ENCODE measurements at places on chromosomes 5 and 9.

DNA sequence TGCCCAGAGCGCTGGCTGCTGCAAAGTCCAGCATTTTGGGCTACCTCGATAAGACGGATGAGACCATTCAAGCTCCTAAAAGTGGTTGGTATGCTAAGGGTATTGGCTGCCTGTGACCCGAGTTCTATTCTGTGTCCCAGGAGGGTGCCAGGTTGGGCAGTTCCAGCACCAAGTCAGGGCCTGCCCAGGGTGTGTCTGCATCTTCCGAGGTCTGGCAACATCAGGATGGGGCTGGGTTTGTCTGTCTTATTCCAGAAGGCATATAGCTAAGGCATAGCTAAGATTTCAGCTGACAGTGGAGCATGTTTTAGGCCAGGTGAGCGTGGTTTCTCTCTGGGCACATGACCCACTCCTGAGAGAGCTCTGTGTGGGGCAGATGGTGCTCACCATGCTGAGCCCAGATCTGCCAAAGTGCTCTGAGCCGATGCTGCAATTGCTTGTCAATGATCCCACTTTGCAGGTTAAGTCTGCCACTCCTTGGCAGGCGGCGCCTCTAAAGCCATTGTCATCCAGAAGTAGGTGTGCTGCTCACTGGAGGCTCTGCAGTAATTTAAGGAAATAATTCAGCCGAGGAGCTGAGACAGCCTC, 7.8 kb downstream of the SLC9A3 start:
- H3K27ac ChIP-seq: no peak overlapping the region
- H3K4me1 ChIP-seq: no peaks in the 10 kb centered on the region
- peaks cover 24% of the 10 kb centered on the region for H3K27me3 ChIP-seq

GRCh38 chr5:60161340-60161934, 267.9 kb upstream of the PDE4D start:
- H3K4me3 ChIP-seq: no peak overlapping the region
- H3K27me3 ChIP-seq: no peaks in the 10 kb centered on the region
- no peak for DNase-seq
- H3K36me3 ChIP-seq: no peaks in the 10 kb centered on the region
- H3K4me1 ChIP-seq: no peaks in the 10 kb centered on the region

- peaks cover 12% of the 10 kb centered on the region for H3K4me1 ChIP-seq
- H3K36me3 ChIP-seq: no peaks in the 10 kb centered on the region
- H3K4me3 ChIP-seq: no peak overlapping the region
Measured at GRCh38 chr9:121318631-121319382, 50.8 kb downstream of the GSN start.

GRCh38 chr9:6961845-6962522, 204.2 kb downstream of the KDM4C start:
- no peaks in the 10 kb centered on the region for H3K27me3 ChIP-seq
- H3K36me3 ChIP-seq: peaks cover 9% of the 10 kb centered on the region
- peaks cover 2% of the 10 kb centered on the region for H3K4me1 ChIP-seq
- no peak for DNase-seq
- H3K27ac ChIP-seq: no peak overlapping the region
- H3K4me3 ChIP-seq: no peak overlapping the region
